EL (cell line): ENCODE measurements at places on chromosomes 3 and 15.
A peak's percentile ranks its signal among the peaks of the same experiment; 100 is the strongest.

DNA sequence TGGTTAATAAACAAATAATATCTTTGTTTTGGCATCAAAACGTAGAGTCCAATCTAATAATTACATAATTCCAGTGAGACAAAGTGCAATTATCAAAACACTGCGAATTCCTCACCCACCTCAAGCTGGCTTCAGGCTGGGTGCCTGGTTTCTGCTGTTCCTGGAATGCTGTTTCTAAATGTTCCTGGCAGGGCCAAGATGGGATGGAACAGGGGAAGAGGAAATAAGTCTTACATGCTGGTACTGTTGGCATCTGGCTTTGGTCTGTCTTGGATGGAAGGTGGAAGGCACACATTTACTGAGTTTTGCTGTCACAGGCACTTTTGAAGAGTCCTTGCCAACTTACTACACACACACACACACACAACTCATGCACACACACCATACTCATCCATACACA is 101.9 kb upstream of the SLCO3A1 start:
- no peak for DNase-seq

DNA sequence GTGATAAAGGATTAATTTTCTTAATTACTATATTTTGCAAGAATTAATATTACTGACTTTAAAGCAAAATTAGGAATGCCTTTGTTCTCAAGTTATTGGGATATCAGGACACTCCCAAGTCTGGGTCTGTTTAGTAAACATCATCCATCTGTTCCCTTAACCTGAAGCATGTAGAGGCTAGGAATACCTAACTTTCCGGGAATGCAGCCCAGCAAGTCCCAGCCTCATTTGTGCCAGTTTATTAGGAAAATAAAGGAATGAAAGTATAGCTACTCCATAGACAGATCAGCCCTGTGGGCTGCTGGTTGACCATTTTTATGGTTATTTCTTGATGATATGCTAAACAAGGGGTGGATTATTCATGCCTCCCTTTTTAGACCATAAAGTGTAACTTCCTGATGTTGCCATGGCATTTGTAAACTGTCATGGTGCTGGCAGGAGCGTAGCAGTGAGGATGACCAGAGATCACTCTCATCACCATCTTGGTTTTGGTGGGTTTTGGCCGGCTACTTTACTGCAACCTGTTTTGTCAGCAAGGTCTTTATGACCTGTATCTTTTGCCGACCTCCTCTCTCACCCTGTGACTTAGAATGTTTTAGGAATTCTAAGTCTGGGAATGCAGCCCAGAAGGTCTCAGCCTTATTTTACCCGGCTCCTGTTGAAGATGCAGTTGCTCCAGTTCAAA is 540.2 kb downstream of the NAALADL2 start:
- DNase-seq: no peak

DNA sequence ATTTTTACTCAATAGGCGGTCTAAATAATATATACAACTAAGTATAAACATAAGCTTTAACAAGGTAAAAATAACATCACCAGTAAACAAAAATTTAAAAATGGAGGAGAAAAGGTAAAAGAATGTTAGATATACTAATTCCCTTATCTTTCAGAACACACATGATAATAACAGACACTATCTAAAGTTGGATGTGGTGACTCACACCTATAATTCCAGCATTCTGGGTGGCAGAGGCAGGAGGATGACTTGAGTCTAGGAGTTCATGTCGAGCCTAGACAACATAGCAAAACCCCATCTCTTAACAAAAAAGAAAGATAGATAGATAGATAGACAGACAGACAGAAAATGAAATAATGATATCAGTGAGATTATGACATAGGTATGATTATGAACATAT is 85.1 kb downstream of the STAG1 start:
- DNase-seq: peak; percentile 43

GRCh38 chr3:115402651-115403050 is 220.7 kb upstream of the GAP43 start:
- peak; percentile 28 for DNase-seq

DNA sequence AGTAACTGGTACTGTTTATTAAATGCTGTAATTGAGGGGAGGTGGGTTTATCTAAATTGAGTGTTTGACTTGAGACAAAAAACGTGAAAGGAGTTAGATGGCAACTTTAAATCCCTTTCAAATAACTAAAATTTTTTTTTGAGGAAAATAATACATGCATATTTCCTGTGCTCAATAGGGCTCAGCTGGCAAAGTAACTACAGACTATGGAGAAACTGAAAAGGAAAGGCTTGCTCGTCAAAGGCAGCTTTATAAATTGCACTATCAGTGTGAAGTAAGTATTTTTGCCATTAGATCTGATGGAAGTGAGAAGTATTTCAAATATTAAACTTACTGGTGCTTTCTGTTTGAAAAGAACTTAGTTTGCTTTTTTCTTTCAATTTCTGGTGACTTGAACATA is 72.2 kb downstream of the DZIP3 start:
- DNase-seq: no peak

DNA sequence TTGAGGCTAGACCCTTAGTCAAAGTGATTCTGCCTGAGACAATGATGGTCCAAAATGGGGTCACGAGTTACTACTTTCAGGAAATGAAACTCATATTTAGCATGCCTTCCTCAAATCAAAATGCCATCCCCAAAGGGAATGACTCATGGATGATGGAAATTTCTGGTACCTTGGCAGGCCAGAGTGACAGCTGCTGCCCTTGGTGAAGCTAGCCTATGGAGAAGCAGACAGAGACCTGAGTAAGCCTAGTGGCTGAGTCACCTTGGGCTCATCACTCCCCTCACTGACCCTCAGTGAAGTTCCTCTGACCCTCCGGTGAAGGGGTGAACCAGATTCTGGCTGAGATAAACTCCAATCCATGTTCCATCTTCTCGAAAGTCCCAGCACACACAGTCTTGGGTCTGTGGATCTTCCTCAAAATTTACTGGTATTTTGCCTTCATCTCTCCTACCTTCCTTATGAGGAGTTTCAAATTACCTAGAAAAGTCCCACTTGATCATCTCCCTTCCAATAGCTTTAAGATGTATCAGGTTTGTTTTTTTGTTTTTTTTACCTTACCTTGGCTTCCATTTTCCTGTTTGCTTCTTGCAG is 54.5 kb upstream of the ABHD17C start:
- DNase-seq: no peak

DNA sequence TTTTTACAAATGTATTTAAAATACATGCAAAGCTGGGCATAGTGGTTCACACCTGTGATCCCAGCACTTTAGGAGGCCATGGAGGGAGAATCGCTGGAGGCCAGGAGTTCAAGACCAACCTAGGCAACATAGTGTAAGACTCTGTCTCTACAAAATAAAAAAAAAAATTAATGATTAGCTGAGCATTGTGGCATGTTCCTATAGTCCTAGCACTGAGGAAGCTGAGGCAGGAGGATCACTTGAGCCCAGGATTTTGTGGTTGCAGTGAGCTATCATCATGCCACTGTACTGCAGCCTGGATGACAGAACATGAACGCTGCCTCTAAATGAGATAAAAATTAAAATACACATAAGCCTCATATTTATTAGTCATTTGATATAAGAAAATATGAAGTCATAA is 142.8 kb downstream of the TCF12 start:
- no peak for DNase-seq
